ENCODE measurements at places on chromosomes 4 and X. TPM values are rescaled to one million over a fixed set of nuclear protein-coding genes. Genes with fewer than 3 reads are reported as not detected.

The CTAG1A gene
- not detected for total RNA-seq

The TMEM31 gene
- not detected for total RNA-seq

The PRR32 gene
- not detected for total RNA-seq

The PABPC1L2A gene
- total RNA-seq = not detected

The LAS1L gene
- 43.2 TPM for total RNA-seq

The AWAT2 gene
- not detected for total RNA-seq

The FRMD7 gene
- not detected for total RNA-seq

The MAGEA9B gene
- total RNA-seq = not detected

The CWH43 gene
- not detected for total RNA-seq

The ETNPPL gene
- not detected for total RNA-seq

The NLGN3 gene
- total RNA-seq = 1.3 TPM

The TBC1D25 gene
- 17.9 TPM for total RNA-seq

The C4orf36 gene
- total RNA-seq = 0.30 TPM

The MAP3K15 gene
- 0.11 TPM for total RNA-seq

The ADH7 gene
- not detected for total RNA-seq

The CFAP47 gene
- not detected for total RNA-seq

The DAPP1 gene
- total RNA-seq = 30.0 TPM

The QRFPR gene
- total RNA-seq = not detected

The SASH3 gene
- 199 TPM for total RNA-seq

Data from T-helper 2 cell treated with Interferon-gamma antibody and Interleukin-4, amounts not matched to agents 100 ng/mL and 5 ng/mL, for 36 hours (primary cell).